ENCODE measurements at places on chromosomes 2 and 18. TPM values are rescaled to one million over a fixed set of nuclear protein-coding genes. Genes with fewer than 3 reads are reported as not detected.

GRCh38 chr2:109339519-109339966 is 210.5 kb downstream of the SH3RF3 start:
- H3K36me3 ChIP-seq, result no peaks in the 10 kb centered on the region
- no peak overlapping the region for H3K27ac ChIP-seq
- no peaks in the 10 kb centered on the region for H3K27me3 ChIP-seq
- H3K4me3 ChIP-seq, result no peak overlapping the region
- no peaks in the 10 kb centered on the region for H3K4me1 ChIP-seq

DNA sequence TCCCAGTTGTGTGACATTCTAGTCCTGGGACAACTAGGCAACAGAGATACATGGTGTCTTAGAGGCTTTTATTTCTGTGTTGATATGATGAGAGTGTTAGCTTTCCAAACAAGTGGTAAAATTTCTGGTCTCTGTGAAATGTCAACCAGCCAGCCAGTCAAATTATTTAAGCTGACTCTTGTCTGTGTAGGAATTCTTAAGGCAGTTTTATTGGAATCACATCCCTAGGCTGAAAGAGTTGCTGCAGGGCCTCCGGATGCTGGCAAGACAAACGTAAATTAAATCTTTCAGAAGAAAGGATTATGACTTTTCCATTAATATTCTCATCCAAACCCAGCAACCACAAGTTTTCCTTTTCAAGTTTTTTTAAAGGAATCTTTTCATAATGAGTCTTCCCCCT is 44.6 kb downstream of the SERPINB7 start:
- no peak overlapping the region for H3K27ac ChIP-seq
- DNase-seq, result no peak
- no peaks in the 10 kb centered on the region for H3K36me3 ChIP-seq

Gene DTNA
- 63.9 TPM for total RNA-seq

Gene CKAP2L
- total RNA-seq, result 0.16 TPM

Gene BIRC6
- 107 TPM for total RNA-seq
